ENCODE measurements at places on chromosomes 5 and 9.

- no peak for DNase-seq
These were observed 85.2 kb downstream of the BASP1 start for GRCh38 chr5:17302604-17303003.

DNA sequence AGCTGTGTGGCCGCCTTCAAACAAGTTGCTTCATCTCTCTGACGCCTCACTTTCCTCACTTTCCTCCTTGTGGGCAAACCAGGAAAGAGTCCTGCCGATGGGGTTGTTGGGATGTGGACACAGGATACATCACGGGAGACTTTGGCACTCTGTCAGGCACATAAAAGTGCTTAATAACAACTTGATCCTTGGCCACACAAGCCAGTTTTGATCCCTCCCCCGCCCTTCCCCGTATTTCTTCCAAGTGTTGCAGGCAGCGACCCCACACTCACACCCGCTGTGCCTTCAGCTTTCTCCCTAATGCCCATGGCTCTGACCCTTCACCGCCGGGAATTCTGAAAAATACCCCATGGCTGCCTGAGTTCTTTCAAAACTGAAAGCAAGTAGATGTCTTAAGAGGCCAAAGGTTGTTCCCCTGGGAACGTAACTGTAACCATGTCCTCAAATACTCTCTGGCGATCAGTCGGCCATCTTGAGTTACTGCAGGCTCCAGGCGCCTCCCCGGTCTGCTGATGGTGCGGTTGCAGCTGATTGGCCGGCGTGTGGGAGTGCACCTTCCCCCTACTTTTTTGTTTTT is 59.8 kb downstream of the ARHGEF37 start:
- no peak for DNase-seq

GRCh38 chr9:86687788-86688187 is 259.5 kb downstream of the GAS1 start:
- no peak for DNase-seq

DNA sequence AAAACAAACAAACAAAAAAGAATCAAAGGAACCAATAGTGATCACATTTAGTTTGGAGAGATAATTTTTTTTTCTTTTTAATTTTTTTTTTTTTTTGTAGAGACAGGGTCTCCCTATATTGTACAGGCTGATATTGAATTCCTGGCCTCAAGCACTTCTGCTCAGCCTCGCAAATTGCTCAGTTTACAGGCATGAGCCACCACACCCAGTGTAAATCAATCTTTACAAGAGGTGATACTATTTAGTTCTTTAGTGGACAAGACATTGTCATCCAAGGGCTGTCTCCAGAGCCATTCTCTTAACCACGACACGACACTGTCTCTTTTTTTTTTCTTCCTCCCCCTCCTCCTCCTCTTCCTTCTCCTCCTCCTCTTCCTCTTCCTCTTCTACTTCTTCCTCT is 29.6 kb downstream of the ERAP2 start:
- no peak for DNase-seq

GRCh38 chr5:137078171-137078665 is 420.9 kb downstream of the SPOCK1 start:
- no peak for DNase-seq

DNA sequence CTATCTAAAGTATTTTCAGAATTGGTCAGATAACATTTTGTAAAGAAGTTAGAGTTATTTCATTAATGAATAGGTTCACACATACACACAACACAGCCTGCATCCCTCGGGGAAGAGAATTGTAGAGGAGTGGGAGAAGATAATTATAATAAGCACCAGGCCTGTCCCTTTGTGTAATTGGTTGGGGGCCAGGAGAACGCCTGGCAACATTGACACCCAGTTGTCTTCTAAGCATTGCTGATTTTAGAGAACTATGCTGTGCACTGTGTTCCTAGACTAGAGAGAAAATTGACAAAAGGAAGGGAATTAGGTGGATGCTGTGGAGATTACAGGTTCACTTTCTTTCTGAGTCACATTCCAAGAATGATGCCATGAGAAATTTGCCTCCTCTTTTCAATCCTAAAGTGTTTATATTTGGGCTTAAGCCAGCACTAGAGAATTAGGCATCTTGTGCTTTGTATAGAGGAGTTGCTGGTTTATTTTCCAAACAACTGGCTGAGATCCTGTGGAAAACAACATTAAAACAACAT is 247.6 kb downstream of the COX7C start:
- no peak for DNase-seq

DNA sequence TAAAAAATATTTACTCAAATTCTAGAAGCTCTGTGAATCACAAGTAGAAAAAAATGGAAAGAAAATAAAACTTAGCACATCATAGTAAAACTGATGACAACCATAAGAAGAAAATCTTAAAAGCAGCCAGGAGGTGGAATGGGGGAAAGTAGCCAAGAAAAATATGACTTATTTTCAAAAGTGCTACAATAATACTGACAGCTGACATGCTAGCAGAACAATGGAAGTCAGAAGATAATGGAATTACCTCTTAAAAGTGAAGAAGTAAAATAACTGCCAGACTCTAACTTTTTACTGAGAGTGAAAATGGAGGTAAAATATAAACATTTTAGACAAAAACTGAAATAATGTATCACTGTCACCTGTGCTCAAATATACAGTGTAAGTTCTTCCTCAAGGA is 532.2 kb upstream of the SGCD start:
- DNase-seq: no peak

- no peak for DNase-seq
These were observed 31.8 kb downstream of the PRELID2 start for GRCh38 chr5:145803112-145804004.

- no peak for DNase-seq
These were observed 25.6 kb downstream of the PDZD2 start for GRCh38 chr5:31664566-31664965.

- no peak for DNase-seq
These were observed 173.9 kb downstream of the WDR70 start for GRCh38 chr5:37552770-37553719.

- DNase-seq: no peak
These were observed 1.0 kb upstream of the CORO2A start for GRCh38 chr9:98193336-98193944.

- DNase-seq: no peak
These were observed 1611.0 kb upstream of the ACO1 start for GRCh38 chr9:30773427-30773826.
